Central memory CD8-positive, alpha-beta T cell (primary cell): ENCODE measurements at places on chromosomes 3 and 15.

GRCh38 chr3:73140772-73141442 lies 79.4 kb downstream of the EBLN2 start:
- no peak for DNase-seq

GRCh38 chr3:13266651-13267362 lies 153.3 kb downstream of the NUP210 start:
- no peak for DNase-seq

DNA sequence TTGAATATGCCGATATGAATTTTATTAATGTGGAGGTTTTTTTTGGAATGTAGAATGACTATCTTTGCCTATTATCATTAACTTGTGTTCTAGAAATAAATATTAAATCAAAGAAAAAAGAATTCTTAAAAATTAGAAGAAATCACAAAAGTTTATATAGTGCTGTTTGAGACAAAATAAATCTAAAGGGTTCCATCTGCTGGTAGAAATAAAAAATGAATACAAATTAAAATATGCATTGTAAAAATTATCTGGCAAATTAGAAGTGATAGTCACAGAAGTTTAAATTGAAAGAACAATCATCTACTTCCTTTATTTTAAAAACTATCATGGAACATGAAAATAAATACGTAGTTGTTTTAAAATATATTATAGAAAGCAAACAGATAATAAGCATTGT lies 22.7 kb upstream of the ZBTB20 start:
- no peak for DNase-seq

DNA sequence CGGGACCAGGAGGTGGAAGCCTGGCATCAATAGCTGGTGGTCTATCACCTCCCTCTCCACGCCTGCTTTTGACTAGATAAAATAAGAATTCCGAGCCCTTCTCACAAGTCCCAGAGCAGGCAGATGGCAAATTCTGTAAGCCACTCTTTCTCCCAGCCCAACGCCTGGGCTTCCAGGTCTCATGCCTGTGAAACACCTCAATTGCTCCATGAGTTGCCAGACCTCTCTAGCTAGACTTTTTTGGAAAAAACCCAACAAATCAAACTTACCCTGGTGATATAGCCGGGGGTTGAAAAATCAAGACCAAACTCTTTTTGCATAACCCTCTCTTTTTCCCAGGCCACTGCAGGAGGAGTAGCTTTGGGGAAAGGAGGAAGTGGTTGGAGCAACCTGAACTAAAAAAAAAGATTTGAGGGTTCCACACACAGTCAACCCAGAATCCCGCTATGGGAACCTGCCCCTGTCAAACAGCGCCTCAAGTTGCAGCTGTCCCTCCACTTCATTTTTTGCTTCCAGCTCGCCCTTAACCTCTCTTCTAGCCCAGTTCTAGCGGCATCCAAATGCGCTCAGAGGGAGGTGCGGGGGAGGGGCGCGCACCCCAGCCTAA lies 7.0 kb downstream of the BHLHE40 start:
- no peak for DNase-seq

- DNase-seq = no peak
These were observed 359.8 kb downstream of the C3orf38 start for GRCh38 chr3:88509582-88509981.

DNA sequence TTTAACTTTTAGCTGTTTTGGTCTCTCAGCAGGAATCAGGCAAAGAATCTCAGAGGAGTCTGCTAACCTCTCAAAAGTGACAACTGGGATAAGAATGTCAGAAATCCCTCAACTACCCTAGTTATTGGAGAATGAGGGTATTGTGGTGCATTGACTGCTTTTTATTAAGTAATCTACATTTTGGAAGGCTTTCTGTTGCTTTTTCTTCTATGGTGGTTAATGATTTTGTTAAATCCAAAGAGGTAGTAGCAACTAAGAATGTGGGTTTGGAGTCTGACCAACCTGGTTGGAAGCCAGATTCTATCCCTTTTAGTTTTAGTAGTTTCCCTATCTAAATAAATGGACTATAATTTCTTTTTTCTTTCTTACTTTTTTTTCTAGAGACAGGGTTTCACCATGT lies 94.7 kb upstream of the RNF7 start:
- DNase-seq = no peak

DNA sequence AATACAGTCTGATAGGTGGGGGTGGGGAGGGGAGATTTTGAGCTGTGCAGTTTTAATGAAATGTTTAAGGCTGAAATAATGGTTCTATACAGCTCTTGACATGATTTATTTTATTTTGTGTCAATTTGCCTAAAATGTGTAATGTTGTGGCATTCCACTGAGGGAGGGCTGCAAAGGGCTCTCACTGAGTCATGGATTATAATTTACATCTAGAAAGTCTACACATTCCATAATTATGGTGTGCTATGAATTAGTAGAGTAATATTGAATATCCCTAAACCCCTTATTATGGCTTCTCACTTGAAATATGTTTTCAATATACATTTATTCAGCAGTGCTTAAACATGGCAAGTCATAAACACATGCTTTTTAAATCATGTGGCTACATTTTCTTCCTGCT lies 103.9 kb downstream of the RARB start:
- DNase-seq = no peak

DNA sequence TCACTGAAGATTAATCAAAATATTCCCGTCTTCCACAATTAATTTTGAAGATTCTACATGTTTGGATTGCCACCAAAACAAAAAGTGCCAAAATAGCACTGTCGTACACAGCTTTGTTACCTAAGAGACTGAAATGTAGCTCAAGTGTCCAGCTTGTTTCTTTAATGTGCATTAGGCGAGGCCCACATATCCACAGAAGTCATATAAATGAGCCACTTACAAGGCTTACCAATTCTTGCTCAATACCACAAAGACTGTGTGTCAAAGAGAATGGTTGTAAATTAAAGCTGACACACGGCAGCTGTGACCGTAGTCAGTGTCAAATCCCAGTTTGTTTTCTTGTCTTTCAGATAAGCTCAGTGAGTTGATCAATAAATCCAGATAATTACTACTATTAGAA lies 639.4 kb upstream of the TBL1XR1 start:
- no peak for DNase-seq

- DNase-seq = no peak
These were observed 6.1 kb downstream of the AMOTL2 start for GRCh38 chr3:134367869-134368750.

- no peak for DNase-seq
These were observed 953.0 kb downstream of the VGLL3 start for GRCh38 chr3:86037916-86038315.

GRCh38 chr15:64522226-64522823 lies 61.9 kb downstream of the ZNF609 start:
- DNase-seq = no peak

DNA sequence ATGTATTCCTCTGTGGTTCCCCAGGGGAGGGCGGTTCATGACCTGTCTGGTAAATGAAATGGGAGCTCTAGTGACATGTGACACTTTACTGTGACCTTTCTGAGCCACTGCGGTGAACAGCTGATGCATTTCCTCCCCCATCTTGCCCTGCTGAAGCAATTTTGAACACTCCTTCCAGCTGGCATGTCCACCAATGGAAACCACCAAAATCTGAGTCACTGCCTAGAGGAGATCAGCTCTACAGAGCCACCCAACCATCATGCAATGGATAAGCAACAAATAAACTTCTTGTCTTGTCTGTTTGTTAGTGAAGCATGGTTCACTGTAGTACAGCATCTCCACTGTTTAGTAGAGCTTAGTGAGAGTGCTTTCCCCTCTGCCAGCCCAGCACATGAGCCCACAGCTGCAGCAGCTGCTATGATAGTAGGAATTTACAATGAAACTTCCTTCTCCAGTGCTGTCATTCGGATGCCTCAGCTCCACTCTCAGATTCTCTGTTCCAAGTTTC lies 479.4 kb downstream of the NTRK3 start:
- DNase-seq = no peak

GRCh38 chr3:69547461-69547880 lies 161.6 kb upstream of the FRMD4B start:
- no peak for DNase-seq

DNA sequence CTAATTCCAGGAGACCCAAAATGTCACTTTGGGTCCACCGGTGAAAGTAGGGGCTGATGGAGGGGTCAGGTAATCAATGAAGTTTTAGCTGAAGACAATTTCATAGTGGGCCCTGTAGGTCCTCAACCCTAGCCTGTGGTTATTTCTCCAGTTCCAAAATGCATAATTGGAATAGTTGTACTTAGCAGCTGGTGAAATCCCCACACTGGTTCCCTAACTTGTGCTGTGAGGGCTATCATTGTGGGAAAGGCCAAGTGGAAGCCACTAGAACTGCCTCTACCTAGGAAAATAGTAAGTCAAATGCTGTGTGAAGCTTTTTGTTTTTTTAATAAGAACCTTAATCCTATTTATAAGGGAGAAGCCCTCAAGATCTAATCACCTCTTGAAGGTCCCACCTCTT lies 193.7 kb upstream of the AZI2 start:
- DNase-seq = no peak

DNA sequence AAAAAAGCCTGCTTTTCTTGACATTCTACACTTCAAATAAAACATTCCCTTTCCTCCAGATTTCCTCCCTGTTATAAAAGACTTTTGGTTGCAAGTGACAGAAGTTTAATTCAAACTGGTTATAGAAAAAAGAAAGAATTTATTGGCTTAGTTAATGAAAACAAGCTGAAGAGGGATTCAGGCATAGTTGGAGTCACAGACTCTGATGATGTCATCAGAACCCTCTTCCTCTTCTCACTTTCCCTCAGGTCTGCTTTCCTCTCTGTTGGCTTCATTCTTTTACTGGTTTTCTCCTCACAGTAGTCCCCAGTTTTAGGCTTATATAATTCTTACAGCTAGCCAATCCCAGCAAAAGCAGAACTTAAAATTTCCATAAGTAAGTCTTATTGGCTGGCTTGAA lies 32.0 kb upstream of the MBNL1 start:
- no peak for DNase-seq

- DNase-seq = no peak
These were observed 102.8 kb upstream of the GBE1 start for GRCh38 chr3:81864272-81864671.

GRCh38 chr3:194001-194400 lies 2.6 kb upstream of the CHL1 start:
- DNase-seq = no peak

- DNase-seq = peak; percentile 42
These were observed 16.2 kb upstream of the CCR9 start for GRCh38 chr3:45870099-45870498.

DNA sequence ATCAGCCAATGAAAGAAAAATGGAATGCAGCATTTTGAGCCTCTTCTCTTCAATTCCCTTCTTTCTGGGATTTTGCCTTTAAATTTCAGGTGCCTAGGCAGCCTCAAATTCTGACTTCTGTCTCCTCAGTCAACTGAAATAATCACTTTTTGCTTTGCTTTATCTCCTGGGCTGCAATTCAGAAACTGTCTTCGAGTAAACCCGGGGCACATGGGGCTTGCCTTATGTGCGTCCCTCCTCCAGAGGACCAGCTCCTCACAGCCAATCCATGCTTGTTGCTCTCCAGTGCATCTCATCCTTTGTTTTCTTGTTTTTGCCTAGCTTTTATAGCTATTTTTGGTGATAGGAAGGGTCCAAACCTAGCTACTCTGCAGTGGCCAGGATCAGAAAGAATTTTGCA lies 8.8 kb downstream of the RTP3 start:
- no peak for DNase-seq

- DNase-seq = no peak
These were observed 175.4 kb upstream of the NR2E3 start for GRCh38 chr15:71634820-71635560.

DNA sequence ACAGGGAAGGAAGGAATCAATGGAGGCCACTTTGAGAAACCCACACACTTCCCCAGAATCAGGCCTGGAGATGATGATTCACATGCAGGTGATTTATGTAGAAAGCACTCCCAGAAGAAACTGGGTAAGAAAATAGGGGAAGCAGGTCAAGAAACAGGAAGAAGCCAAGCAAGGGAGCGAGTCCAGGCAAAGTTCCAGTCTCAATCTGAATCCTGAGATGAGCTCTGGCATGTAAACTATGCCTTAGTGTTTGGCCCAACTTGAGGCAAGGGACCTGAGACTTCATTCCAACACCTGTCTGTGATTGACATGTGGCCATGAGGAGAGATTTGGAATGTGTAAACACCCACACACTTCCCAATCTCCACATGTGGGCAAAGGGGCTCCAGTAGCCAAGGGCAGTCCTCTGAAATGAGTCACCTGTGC lies 61.6 kb upstream of the CTNNB1 start:
- no peak for DNase-seq

DNA sequence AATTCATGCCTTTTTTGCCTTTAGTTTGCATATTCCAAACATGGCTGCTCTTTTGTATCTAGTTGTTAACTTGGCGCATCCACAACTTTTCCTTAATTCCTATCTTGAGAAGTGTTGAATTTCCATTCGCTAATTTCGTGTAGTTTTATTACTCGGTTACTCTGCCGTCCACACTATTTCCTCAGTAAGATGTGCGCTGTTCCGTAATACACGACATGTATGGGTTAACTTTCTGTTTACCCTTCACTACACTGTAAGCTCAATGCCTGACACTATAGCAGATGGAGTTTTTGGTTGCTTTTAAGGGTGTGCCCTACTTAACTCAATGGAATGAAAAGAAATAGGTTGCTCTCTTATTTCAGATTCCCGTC lies 724 bp downstream of the RPSA start:
- DNase-seq = no peak

DNA sequence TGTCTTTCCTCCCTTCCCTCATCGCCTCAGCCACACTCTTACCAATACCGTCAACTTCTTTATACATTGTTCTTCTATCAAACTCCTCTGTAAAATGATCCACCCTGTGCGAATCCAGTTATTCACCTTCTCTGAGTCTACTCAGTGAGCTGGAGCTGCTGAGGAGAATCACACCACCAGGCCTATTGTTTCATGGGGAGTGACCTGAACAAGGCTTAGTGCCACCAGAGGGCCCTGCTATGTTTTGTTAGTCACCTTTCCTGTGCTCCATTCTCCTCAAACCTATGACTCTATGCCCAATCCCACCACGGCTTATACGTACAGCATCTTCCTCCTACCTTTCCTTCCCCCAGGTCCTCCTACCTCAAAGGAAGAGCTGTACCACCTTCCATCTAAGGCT lies 50.4 kb upstream of the MED12L start:
- no peak for DNase-seq

- no peak for DNase-seq
These were observed 219.3 kb upstream of the KBTBD8 start for GRCh38 chr3:66778777-66779176.

DNA sequence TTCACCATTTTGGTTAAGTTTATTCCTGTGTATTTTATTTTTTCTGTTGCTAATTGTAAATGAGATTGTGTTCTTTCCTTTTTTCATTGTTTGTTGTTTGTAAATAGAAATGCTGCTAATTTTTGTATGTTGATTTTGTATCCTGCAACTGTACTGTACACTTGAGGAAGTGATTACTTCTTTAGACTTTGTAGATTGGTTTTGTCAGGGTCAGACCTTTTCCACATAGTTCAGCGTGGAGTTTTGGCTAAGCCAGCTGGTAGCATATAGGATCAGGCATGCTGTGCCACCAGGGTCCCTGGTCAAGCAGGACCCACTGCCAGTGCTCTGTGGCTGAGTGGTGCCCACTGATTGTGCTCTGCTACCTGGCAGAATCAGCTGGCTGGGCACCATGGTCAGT lies 80.1 kb downstream of the CD200 start:
- no peak for DNase-seq
